Fibroblast of the conjunctiva (primary cell): ENCODE measurements at places on chromosomes 3 and 15.

DNA sequence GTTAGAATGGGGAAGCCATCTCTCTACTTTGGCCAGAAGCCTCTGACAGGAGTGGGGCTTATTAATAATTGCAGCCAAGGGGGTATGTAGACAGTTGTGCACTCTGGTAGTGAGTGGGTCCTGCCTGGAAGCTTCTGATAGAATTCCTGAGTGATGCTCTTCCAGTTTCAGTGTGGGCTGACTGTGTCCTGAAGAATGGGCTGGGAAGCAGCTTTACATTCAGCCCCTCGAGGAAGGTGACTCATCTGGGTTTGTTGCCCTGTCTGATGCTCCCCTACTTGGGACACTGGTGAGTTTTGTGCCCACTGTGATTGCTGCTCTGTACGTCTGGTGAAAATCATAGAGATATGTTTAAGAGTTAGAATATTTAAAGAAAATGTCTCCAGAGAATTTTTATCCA is 444.7 kb upstream of the RBMS3 start:
- DNase-seq, result no peak

GRCh38 chr3:16363636-16364035 is 98.6 kb downstream of the OXNAD1 start:
- no peak for DNase-seq

DNA sequence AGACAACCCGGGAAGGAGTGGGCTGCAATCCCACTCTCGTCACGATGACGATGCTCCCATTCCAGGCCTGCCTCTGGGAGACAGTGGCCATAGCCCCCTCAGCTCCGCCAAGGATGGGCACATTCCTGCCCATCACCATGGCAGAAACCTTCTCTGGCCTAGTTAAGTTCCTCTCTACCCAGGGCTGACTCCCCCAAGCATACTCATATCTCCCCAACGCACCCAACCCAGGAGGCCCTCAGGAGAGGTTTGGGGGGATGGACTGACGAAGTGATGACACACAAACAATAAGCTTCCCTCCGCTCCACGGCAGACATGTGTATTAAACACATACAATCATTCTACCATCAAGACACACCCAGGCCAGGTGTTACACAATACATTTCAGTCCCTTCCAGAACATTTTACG is 60.1 kb downstream of the VGLL4 start:
- DNase-seq, result no peak

- DNase-seq, result no peak
Observed at GRCh38 chr3:124149771-124150170, 157.8 kb upstream of the ROPN1 start.

GRCh38 chr15:76846782-76847181 is 58.4 kb downstream of the SCAPER start:
- DNase-seq, result no peak
